Lung microvascular endothelial cell (primary cell): ENCODE measurements at places on chromosomes 5 and 9. TPM values are rescaled to one million over a fixed set of nuclear protein-coding genes. Genes with fewer than 3 reads are reported as not detected.

The MYMK gene
- not detected in 2 replicates for total RNA-seq

The PRRT1B gene
- total RNA-seq, result not detected in 2 replicates

The TMEM174 gene
- total RNA-seq, result not detected in 2 replicates

DNA sequence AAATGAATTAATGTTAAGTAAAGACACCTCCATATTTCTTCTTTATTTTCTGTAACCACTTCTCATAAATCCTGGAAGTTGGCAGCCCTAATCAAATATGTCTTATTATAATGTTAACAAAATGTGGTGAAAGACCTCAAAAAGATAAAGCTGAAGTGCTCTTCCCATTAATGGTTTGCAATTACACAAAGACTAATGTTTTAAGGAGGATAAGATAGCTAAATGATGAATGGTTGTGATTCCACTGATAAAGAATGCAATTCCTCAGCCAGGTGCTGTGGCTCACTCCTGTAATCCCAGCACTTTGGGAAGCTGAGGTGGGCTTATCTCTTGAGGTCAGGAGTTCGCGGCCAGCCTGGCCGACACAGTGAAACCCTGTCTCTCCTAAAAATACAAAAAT is 125.8 kb upstream of the SNX2 start:
- DNase-seq, result no peak

The TMEM215 gene
- total RNA-seq, result not detected in 2 replicates
